Neural crest cell (in vitro differentiated cells): ENCODE measurements at places on chromosomes 16 and 17. TPM values are rescaled to one million over a fixed set of nuclear protein-coding genes. Genes with fewer than 3 reads are reported as not detected.

DNA sequence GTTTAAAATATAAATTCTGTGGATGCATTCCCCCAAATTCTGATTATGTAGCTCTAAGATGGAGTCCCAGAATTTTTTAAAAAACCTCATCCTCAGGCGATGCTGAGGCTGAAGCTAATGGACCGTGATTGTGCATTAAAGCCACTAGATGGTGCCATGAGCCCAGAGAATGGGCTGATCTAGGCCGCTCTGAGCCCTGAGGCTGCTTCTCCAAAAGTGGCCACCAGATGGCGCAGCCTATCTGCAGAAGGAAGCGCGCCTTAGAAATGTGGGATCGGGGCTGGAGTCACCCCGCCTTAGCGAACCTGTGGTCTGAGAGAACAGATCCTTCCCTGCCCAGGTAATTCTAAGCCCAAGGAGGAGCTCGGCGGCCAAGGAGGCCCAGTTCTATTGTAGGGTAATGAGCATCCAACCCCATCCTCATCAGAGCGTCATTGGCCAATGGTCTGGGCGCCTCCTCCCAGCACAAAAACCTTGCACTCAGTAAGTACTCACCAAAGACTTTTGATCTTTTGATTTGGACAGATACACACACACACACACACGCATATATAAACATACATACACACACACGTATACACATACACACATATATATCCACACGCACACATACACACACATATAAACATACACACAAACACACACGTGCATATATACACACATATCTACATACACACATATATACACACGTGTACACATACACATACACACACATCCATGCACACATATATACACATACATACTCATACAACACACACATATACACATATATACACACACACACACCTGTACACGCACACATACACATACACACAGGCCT, 13.7 kb upstream of the MMP2 start:
- no peaks in the 10 kb centered on the region for H3K27me3 ChIP-seq
- no peak overlapping the region for H3K4me3 ChIP-seq
- H3K36me3 ChIP-seq, result no peaks in the 10 kb centered on the region
- DNase-seq, result peak; percentile 96

- no peaks in the 10 kb centered on the region for H3K27me3 ChIP-seq
- DNase-seq, result no peak
- H3K27ac ChIP-seq, result peak overlapping the region; percentile 67
- H3K4me1 ChIP-seq, result no peaks in the 10 kb centered on the region
- H3K4me3 ChIP-seq, result no peak overlapping the region
- H3K36me3 ChIP-seq, result peaks cover 3% of the 10 kb centered on the region
These were observed 43.1 kb downstream of the ANKFY1 start for GRCh38 chr17:4220655-4221054.

GRCh38 chr16:66705790-66706505, 9.4 kb upstream of the CMTM4 start:
- peaks cover 6% of the 10 kb centered on the region for H3K4me1 ChIP-seq
- peaks cover 3% of the 10 kb centered on the region for H3K27me3 ChIP-seq
- no peak overlapping the region for H3K4me3 ChIP-seq
- no peak for DNase-seq

DNA sequence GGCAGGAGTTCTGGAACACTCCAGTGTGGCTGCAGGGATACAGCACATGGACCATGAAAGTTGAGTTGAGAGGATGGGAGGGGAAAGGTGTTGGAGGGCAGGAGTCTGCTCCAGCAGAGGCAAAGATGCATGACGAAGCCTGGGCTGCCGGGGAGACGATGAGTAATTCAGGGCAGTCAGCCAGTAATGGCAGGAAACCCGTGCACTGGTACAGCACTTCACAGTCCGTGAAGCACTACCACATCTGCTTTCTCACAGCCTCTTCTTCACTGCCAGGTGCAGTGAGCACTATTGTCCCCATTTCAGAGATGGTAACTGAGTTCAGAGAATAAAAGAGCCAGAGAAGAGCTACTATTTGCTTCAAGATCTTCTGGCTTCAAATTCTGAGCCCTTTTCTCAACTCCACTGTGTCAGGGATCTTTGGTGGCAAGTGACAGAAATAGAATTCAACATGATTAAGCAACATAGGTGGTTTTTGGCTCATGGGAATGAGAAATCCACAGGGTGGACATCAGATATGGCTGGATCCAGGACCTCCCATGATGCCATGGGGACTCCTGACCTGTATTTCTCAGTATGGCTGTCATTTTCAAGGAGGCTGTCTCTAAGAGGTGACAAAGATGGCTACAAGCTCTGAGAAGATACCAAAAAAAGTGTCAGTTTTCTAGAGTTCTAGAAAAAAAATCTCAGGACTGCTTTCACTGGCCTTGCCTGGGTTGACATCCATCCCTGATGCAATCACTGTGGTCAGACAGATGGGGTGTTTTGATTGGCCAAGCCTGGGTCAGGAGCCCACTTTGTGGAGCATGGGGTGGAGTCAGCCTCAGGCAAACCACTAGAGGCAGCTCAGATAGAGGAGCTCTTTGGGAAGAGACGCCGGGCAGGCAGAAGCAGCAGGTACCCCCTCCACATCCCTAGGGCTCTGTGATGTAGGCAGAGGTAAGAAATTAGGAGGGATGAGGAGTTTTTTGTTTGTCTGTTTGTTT, 24.7 kb downstream of the IL21R start:
- no peak overlapping the region for H3K4me3 ChIP-seq
- no peaks in the 10 kb centered on the region for H3K27me3 ChIP-seq
- peaks cover 4% of the 10 kb centered on the region for H3K36me3 ChIP-seq

DNA sequence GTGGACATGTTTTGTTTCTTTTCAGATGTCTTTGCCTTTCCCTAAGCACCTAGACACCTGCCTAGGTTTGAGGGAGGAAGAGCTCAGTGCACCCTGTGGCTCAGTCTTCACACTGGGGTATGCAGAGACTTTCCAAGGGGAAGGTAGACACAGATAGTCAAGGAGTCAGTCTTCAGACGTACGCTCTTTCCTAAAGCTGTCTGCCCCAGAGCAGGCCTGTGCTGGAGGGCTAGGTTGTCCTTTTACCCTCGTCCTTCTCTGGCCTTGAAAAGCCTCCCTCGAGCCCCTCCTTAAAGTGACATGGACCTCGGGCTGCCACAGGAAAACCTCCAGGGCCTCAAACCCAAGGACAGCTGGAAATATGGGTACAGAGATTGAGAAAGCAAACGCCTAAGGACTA, 103.7 kb downstream of the AATF start:
- H3K4me3 ChIP-seq, result no peak overlapping the region
- no peaks in the 10 kb centered on the region for H3K27me3 ChIP-seq
- H3K27ac ChIP-seq, result no peak overlapping the region
- no peak for DNase-seq
- peaks cover 18% of the 10 kb centered on the region for H3K4me1 ChIP-seq
- peaks cover 12% of the 10 kb centered on the region for H3K36me3 ChIP-seq

GRCh38 chr17:58447039-58447975, 30.0 kb upstream of the RNF43 start:
- H3K4me1 ChIP-seq, result no peaks in the 10 kb centered on the region
- peaks cover 6% of the 10 kb centered on the region for H3K27me3 ChIP-seq
- no peak overlapping the region for H3K27ac ChIP-seq
- DNase-seq, result peak; percentile 66

DNA sequence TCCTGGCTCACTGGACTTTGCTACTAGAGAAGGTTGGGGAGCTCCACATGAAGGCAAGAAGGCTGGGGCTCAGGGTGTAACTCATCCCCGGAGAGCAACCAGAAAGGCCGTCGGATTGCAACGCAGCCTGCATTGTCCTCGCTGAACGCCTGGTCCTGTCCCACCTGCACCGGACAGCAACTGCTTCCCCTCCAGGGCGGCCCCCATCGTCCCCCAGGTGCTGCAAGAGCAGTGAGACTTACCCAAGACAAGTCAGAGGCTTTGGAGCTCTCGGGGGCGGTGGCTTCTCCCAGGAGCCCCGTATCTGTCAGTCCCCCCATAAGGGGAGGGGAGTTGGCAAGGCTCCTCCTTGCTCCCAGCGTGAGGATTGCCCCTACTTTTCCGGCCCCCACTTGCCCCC, 18.4 kb downstream of the METRNL start:
- H3K4me1 ChIP-seq, result peaks cover 6% of the 10 kb centered on the region
- H3K36me3 ChIP-seq, result peaks cover 3% of the 10 kb centered on the region
- DNase-seq, result no peak
- no peak overlapping the region for H3K27ac ChIP-seq
- H3K27me3 ChIP-seq, result no peaks in the 10 kb centered on the region

DNA sequence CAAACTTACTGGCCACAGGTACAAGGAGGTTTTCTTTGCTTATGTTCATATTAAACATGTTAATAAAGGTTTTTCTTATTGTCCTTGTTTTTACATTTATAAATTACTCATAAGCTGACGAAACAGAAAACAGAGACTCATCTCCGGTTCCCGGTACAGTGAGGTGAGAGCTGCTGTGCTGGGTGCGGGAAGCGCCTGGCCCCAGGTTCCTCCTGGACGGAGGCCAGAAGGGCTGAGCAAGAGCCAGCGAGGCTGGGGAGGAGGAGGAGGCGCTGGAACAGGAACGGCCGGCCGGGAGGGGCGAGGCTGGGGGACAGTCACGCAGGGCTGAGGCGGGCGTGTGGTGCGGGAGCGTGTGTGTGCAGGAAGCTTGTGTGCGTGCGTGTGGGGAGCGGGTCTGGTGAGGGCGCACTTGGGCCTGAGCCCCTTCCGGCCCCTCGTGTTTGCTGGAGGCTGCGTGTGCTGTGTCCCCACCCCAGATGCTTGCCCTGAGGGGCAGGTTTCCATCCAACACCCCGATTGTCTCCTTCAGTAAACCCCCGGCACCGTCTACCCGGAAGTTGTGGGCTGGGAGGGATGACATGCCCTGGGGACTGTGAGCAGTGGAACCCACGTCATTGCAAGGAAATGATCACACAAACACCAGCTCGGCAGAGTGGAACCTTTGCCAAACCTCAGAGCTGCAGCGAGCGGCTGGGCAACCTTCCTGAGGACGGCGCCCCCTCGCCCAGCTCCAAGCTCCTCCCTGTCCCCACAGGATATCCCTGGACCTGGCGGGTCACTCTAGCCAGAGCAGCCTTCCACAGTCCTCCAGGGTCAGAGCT, 19.5 kb downstream of the CD7 start:
- no peaks in the 10 kb centered on the region for H3K36me3 ChIP-seq
- no peak overlapping the region for H3K27ac ChIP-seq
- peaks cover 14% of the 10 kb centered on the region for H3K4me1 ChIP-seq
- DNase-seq, result no peak
- H3K27me3 ChIP-seq, result peaks cover 34% of the 10 kb centered on the region
- no peak overlapping the region for H3K4me3 ChIP-seq

DNA sequence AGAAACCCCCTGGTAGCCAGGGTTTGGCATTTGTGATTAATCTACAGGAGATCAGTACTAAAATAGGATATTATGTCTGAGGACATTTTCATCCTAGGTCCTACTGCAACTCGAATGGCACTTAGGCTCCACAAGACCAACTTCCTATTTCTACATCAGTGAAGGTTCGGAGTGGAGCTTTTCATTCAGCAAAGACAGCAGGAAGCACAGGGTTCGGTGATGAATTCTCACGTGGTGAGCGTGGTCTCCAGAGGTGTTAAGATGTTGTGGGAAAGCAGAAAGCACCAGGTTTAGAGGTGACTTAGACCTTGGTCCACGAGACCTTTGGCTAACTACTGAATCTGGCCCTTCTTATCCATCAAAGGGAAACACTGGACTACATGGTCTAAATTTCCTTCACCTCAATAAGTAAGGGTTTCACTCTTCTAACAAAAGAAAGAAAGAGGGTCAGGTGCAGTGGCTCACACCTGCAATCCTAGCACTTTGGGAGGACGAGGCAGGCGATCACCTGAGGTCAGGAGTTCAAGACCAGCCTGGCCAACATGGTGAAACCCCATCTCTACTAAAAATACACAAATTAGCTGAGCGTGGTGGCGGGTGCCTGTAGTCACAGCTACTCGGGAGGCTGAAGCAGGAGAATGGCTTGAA, 13.9 kb upstream of the HELZ start:
- no peak overlapping the region for H3K27ac ChIP-seq
- H3K36me3 ChIP-seq, result peaks cover 2% of the 10 kb centered on the region
- peaks cover 17% of the 10 kb centered on the region for H3K4me1 ChIP-seq
- no peak for DNase-seq
- H3K4me3 ChIP-seq, result no peak overlapping the region

GRCh38 chr17:45115871-45116270, 16.4 kb downstream of the PLCD3 start:
- DNase-seq, result no peak
- H3K4me1 ChIP-seq, result no peaks in the 10 kb centered on the region
- no peak overlapping the region for H3K4me3 ChIP-seq
- no peaks in the 10 kb centered on the region for H3K36me3 ChIP-seq
- H3K27me3 ChIP-seq, result no peaks in the 10 kb centered on the region
- peak overlapping the region; percentile 2 for H3K27ac ChIP-seq

DNA sequence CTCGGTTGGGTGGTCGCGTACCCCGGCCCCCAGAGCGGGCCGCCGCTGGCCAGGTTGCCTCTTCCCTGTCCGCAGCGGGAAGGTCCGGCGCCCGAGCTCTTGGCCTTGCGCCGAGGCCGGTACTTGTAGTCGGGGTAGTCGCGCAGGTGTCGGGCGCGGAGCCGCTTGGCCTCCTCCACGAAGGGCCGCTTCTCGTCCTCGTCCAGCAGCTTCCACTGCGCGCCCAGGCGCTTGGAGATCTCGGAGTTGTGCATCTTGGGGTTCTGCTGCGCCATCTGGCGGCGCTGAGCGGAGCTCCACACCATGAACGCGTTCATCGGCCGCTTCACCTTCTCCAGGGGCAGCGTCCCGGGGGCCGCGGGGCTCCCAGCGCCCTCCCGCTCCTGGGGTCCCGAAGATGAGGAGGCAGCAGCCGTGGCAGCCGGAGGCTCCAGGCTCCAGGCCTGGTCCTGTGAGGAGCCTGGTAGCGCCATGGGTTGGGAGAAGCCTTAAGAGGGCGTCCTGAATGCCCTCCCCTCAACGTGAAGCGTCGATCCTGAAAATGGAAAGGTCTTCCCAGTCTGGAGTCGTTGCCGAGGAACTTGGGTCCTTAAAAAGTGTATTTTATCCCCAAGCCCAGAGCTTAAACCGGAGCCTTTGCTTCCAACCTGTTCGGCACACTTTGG, 558 bp downstream of the SOX15 start:
- H3K4me3 ChIP-seq, result peak overlapping the region; percentile 75
- peaks cover 13% of the 10 kb centered on the region for H3K4me1 ChIP-seq
- peak; percentile 68 for DNase-seq
- peaks cover 6% of the 10 kb centered on the region for H3K27me3 ChIP-seq
- peaks cover 19% of the 10 kb centered on the region for H3K36me3 ChIP-seq
- H3K27ac ChIP-seq, result no peak overlapping the region

GRCh38 chr17:16995930-16996329, 24.0 kb upstream of the TNFRSF13B start:
- no peak overlapping the region for H3K27ac ChIP-seq
- no peaks in the 10 kb centered on the region for H3K27me3 ChIP-seq
- DNase-seq, result no peak
- H3K36me3 ChIP-seq, result no peaks in the 10 kb centered on the region
- H3K4me1 ChIP-seq, result no peaks in the 10 kb centered on the region

- DNase-seq, result no peak
- H3K27me3 ChIP-seq, result peaks cover 14% of the 10 kb centered on the region
- H3K4me3 ChIP-seq, result peak overlapping the region; percentile 78
- H3K36me3 ChIP-seq, result no peaks in the 10 kb centered on the region
These were observed 1.6 kb downstream of the PGAP6 start for GRCh38 chr16:379961-380761.

The MT3 gene
- not detected in 2 replicates for total RNA-seq
